ENCODE measurements at places on chromosomes 7 and 10.

- DNase-seq, result no peak
Measured at GRCh38 chr10:22704942-22705341, 9.4 kb downstream of the PIP4K2A start.

DNA sequence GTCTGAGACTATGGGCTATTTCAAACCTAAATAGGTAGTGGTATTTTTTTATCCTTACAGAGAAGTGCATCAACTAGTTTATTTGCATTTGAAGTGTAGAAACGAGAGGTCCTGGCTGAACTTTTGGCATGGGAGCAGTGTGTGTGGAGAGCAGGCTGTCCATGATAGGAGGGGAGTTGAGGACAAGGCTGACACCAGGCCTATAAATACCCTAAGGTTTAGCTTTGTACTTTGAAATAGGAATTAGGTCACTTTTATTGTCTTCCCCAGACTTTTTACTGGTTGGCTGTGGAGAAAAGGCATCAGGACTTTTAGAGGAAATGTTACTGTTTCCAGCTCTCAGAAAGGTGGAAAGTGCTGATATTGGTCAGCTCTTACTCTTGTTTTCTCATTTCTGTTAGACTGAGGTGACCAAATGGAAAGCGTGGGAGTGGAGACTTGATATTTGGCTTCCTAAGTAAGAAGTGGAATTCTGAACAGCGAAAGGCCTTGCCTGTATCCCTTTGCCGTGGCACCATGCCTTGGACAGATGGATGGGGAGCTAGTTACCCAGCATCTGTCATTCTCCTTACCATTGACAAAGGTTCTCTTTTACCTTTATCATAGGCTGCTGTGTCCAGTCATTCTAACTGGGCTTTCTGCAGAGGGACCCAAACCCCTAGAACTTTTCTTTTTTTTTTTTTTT lies 46.0 kb downstream of the GBF1 start:
- no peak for DNase-seq

DNA sequence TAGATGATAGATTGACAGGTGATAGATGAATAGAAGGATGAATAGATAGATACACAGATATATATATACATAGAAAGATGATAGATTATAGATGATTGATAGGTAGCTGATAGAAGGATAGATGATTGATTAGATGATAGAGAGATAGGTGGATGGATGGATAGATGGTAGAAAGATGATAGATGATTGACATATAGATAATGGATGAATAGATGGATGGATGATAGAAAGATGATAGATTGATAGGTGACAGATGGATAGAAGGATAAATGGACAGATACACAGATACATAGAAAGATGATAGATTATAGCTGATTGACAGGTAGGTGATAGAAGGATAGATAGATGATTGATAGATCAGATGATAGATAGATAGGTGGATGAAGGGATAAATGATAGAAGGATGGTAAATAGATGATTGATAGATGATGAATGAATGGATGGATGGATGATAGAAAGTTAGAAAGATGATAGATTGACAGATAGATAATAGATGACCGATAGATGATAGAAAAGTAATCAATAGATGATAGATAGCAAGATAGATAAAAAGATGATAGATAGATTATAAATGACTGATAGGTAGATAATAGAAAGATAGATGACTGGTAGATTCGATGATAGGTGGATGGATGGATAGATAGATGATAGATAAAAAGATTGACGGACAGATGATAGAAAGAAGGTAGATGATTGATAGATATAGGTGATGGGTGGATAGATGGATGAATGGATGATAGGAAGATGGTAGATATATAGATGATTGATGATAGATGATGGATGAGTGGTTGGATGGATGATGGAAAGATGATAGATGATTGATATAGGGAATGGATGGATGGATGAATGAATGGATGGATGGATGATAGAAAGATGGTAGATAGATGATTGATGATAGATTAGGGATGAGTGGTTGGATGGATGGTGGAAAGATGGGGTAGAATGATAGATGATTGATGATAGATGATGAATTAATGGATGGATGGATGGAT lies 80.4 kb downstream of the MICALL2 start:
- no peak for DNase-seq

- no peak for DNase-seq
Measured at GRCh38 chr10:52351914-52352330, 37.8 kb downstream of the DKK1 start.

DNA sequence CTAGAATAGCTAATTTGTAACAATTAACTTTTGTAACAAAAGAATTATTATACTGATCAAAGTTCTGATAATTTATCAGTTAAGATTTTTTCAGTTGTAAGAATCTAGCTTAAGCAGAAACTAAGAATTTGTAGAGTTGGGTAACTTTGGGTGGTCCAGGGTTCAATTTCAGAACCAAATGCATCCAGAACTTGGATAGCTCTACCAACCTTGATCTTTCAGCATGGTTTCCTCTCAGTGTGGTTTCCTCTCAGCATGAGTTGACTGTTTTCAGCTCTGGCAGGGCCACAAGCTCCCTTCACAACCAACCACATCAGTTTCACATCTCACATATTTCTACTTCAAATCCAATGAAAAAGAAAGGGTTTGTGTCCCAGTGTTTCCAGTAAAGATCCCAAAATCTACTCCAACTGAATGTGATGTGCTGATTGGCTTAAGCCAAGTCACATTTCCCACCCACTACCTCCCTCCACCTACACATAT lies 3.3 kb upstream of the FAS start:
- DNase-seq, result no peak

GRCh38 chr10:31135171-31135570 lies 103.5 kb upstream of the ZNF438 start:
- no peak for DNase-seq

DNA sequence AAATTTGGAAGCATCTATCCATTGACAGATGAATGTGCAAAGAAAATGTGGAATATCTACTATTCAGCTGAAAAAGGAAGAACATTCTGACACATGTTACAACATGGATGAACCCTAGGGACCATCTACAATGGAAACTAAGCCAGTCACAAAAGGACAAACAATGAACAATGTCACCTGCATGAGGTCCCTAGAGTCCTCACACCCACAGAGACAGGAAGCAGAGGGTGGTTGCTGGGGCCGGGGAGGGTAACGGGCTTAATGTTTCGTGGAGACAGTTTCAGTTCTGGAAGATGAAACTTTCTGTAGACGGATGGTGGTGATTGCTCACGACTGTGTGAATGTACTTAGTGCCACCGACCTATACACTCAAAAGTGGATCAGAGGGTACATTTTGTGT lies 282.9 kb downstream of the ADARB2 start:
- no peak for DNase-seq

DNA sequence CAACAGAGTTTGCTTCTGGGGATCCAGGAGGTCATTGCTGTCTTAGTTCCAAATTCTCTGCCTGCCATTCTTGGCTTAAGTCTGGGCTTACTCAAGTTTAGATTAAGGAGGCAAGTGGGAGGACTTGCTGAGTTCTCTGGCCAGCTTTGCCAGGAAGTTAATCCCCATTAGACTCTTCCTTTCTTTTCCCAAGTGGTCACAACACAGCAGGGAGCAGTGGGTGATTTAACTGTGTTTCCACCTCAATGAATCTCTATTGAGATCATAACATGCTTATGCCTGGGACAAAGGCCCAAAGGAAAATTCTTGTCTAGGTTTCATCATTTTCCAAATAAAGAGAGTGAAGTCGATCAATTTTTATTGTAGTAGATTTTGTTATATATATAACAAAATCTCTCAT lies 1159.6 kb downstream of the SORCS3 start:
- DNase-seq, result no peak

- no peak for DNase-seq
Measured at GRCh38 chr10:124271676-124272075, 147.0 kb downstream of the OAT start.

DNA sequence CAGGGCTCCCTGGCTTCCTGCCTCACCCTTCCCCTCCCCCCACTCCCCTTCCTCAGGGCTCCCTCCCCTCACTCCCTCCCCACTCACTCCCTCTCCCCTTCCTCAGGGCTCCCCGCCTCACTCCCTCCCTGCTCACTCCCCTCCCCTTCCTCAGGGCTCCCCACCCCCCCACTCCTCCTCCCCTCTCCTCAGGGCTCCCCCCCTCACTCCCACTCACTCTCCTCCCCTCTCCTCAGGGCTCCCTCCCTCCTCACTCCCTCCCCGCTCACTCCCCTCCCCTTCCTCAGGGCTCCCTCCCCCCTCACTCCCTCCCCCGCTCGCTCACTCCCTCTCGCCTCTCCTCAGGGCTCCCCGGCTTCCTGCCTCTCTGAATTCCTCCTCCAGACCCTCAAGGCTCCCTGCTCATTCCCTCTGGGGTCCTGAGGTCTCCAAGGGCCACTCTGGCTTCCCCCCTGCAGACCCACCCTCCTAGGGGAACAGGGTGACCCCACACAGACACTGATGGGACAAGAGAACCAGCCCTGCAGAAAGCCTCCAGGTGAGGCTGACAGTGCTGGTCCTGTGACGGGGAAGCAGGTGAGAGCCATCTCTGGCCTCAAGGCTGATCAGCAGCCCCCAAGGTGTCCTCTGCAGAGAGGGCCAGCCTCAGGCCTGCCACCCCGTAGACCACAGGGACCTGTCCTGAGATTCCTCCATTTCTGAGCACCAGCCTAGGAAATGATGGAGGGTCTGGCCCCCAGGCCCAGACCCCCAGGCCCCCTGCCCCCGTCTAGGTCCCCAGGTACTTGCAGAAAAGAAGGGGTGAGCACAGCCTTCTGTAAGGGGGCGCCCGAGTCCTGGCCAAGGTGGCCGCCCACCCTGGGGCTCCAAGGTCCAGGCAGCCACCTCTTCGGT lies 47.2 kb downstream of the PWWP2B start:
- DNase-seq, result no peak

- DNase-seq, result no peak
Measured at GRCh38 chr7:44145479-44145968, 4.4 kb upstream of the MYL7 start.

GRCh38 chr7:31729195-31729804 lies 42.3 kb downstream of the PPP1R17 start:
- DNase-seq, result no peak

DNA sequence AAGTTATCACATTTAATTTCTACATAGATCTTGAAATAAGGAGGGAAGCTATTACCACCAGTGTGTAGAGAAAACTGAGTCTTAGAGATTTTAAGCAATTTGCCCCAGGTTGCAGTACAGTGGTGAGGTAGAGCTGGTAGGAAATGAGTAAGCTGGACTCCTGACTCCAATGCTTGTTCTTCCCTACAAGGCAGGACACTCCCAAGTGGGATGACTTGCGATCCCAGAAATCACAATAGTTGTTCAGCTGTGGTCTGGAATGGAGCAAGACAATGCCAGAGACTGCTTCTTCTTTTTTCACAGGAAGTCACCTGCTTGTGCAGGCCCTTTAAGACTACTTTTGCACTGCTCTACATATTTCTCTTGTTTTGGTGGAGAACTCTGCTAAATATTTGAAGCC lies 327.2 kb upstream of the BMPER start:
- DNase-seq, result no peak

- no peak for DNase-seq
Measured at GRCh38 chr7:157745721-157746709, 409.2 kb downstream of the DNAJB6 start.

- DNase-seq, result no peak
Measured at GRCh38 chr7:1081931-1082401, 5.9 kb upstream of the GPER1 start.

- DNase-seq, result no peak
Measured at GRCh38 chr10:63964406-63964805, 443.2 kb downstream of the REEP3 start.

DNA sequence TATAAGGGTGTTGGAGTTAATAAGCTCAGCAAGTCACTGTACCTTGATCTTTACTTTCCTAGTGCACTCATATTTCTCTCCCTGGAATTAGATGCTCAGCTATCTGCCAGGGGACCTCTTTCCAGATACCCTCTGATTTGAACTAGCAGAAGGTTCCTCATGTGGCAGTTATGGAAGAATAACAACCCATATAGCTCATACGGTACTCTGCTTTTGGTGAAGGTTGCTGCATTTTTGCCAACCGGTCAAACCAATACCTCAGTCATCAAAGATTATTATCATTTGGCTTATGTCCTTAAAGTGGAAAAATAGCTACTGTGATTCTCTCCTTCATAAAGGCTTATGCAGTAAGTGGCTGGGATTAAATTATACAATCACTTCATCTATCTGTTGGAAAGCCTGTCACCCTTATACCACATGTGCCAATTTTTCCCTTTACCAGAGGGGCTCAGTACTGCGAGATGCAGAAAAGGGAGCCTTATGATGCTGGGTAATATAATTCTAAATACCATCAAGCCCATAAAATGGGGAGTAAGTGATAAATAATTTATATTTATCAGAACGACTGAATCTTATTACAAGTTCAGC lies 43.4 kb upstream of the PTER start:
- no peak for DNase-seq

DNA sequence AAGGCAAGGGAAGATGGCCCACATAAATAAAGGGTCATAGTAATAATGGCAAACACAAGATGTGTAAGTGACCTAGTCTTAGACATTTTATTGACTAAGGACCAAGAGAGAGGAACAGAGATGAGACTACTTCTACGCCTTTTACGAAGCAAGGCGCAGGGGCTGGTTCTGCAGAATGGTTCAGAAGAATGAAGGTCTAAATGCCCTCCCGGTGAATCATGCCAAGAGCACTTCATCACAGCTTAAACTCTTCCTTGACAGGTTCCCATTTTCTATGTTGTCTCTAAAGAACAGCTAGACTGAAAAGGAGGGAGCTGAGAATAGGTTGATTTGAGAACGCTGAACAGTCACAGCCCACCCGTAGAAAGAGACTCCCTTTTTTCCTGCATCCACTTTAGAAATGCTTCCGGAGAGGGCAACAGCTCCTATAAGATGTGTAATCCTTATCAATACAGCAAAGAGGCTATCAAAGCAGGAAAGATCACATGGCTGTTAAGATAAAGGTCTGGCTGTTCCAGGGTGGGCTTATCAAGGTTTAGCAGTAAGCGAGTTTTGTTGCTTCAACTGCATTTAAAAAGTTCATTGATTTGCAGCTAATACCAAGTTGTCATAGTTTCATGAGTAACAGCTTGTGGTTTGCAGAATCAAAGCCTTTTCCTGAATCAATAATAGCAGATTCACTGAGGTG lies 93.4 kb upstream of the AUTS2 start:
- DNase-seq, result no peak

DNA sequence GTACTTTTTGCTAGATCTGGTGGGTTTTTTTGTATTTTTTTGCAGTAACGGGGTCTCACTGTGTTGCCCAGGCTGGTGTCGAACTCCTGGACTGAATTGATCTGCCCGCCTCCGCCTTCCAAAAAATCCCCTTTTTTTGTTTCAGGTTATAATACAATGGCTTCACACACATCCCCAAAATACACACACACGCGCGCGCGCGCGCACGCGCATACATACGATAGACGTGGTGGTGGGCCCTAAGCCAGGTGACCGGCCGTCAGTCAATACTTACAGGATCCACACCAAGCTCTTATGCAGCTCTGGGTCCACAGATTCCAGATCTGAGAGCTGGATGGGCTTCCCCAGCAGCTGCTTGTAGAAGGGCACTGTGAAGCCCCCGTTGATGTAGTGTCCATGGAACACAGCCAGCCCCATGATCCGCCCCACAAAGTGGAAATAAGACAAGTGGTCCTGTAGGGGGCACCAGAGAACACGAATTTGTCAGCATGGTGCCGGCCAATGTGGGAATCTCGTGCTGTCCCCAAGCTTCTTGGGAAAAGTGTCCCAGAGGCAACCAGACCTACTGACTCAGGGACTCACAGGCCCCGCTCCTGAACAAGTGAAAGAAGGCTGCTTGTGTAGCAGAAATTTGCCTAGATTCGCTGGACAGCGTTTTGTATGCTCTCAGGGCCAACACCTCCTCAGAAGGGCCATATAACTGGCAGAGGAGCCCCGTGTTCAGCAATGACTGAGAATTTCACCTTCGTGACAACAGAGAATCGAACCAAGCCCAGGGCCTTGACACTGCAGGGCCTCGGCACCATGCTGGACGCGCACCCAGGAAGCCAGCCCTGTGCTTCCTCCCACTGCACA lies 103.6 kb downstream of the SMURF1 start:
- DNase-seq, result peak; percentile 74
